ENCODE measurements at places on chromosomes 16 and 17. TPM values are rescaled to one million over a fixed set of nuclear protein-coding genes. Genes with fewer than 3 reads are reported as not detected.
A peak's percentile ranks its signal among the peaks of the same experiment; 100 is the strongest.

C16orf87 gene
- total RNA-seq, result 29.4 TPM

ANKRD40CL gene
- not detected for total RNA-seq

AMZ2 gene
- 71.6 TPM for total RNA-seq

FOXC2 gene
- total RNA-seq, result 0.34 TPM

HOXB3 gene
- 8.8 TPM for total RNA-seq

- DNase-seq, result no peak
Observed at GRCh38 chr16:12195296-12195695, 218.8 kb downstream of the SNX29 start.

GRCh38 chr16:57648125-57648524, 19.7 kb downstream of the ADGRG1 start:
- no peak for DNase-seq

DNA sequence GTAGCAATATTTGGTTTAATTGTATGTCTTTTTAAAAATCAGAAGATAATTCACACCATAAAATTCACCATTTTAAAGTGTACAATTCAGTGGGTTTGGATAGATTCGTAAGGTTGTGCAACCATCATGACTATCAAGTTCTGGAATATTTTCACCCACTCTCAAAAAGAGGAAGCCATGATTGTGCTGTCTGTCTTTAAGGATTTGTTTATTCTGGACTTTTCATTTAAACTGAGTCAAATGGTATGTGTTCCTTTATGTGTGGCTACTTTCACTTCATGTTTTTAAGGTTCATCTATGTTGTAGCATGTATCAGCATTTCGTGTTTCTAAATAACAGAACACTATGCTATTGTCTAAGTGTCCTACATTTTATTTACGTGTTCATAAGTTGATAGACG, 68.1 kb upstream of the CPHXL start:
- no peak for DNase-seq

DNA sequence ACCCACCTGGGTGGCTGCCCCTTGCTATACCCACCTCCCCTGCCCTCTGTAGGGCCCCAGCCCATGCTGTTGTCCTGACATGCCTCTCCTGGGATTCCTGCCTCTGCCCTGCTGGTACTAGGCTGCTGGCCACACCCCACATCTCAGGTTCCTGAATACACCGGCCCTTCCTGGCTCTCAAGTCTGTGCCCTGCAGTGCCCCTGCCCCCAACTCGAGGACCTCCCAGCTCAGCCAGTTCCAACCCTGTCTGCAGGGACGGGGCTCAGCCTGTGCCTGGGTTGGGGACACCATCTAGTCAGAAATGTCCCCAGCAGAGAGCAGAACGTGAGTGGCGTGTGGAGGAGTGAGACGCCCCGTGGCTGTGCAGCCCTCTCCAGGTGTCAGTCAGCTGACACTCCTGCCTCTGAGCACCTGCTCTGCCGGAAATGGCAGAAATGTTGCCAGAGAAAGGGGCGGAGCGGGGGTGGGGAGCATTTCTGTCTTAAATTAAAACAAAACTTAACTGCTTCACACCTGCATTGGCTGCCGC, 28.7 kb downstream of the ACSF3 start:
- peak; percentile 20 for DNase-seq

GRCh38 chr16:85781695-85782370, 17.5 kb downstream of the EMC8 start:
- peak; percentile 79 for DNase-seq

- DNase-seq, result peak; percentile 53
Observed at GRCh38 chr16:84986102-84986501, 25.2 kb downstream of the ZDHHC7 start.

DNA sequence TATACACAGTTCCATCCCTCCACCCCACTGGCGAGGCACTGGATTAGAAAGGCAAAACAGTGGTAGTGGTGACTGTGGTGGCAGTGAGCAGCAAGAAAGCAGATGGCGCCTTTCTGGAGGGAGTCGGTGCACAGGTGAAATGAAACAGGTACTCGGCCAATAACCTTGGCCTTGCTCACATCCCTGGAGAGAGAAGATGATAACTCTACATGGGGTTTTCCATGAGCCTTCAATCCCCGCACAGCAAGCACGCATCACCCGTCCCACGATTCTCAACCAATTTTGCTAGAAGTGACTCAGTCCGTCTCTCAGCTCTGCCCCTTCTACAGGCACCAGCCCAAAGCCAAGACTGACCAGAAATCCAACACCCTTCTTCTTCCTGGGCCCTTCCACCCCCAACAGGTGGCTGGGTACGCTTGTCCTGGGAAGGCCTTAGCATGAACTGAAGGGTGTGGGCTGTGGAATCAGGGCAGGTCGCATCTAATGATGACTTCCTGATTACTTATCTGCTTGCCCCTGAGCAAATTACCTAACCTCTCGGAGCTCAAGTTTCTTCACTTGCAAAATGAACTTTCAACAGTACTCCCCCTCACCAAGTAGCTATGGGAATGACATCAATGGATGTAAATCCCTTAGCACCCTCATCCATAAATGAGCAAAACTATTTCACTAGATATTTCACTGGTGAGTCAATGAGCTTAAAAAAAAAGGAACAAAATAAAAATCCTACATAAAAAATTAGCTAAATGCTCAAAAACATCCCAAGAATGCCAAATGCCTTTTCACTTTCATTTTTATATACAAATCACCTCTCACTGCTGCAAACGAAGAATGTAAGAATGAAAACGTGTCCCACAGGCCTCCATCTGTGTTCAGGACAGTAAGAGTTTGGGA, 18.0 kb downstream of the XPO6 start:
- peak; percentile 19 for DNase-seq

- DNase-seq, result no peak
Observed at GRCh38 chr17:70378076-70378475, 208.7 kb downstream of the KCNJ2 start.

GRCh38 chr17:16873174-16874035, 98.5 kb downstream of the TNFRSF13B start:
- DNase-seq, result no peak

DNA sequence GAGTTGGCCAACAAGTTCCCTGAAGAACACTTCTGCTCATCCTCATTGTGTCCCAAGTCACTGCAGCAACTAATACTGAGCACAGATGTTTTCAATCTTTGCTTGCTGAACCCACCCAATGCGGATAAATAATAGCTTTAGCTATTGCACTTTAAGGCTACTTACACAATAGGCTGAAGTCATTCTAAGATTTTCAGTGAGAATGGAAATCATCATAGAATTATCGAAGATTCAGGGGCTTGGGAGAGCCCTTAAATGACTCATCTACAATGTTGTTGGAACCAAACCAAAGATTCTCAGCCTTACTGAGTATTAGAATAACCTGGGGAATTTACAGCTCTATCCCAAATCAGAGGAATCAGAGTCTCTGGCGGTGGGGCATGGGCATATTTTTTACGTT, 51.2 kb downstream of the SYCE1L start:
- DNase-seq, result no peak

Data from psoas muscle (tissue), 8 donors.